Suppressor macrophage treated with lipopolysaccharide for 4 hours (primary cell): ENCODE measurements at places on chromosomes 1 and 21.

DNA sequence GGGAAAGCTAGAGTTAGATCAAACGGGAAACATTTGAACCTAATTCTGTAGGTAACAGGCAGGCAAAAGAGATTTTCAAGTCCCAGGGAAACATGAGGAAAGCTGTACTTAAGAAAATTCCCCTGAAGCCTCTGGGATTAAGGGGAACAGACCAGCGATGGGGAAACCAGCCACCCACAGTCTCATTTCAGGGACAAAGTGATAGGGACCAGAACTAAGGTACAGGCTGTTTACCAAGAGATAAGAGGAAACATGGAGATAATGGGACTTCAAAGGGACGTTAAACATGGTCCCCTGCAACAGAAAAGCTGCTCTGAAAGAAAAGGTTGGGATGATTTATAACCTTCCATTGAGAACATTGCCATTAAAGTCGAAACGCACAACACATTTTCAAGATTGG is 84.4 kb downstream of the NTPCR start:
- DNase-seq = no peak

GRCh38 chr21:31732597-31733550 is 956 bp upstream of the SCAF4 start:
- DNase-seq = peak; percentile 27

- DNase-seq = no peak
Observed at GRCh38 chr1:224273641-224274040, 56.3 kb downstream of the NVL start.

- DNase-seq = no peak
Observed at GRCh38 chr1:230356869-230357794, 69.0 kb downstream of the PGBD5 start.

DNA sequence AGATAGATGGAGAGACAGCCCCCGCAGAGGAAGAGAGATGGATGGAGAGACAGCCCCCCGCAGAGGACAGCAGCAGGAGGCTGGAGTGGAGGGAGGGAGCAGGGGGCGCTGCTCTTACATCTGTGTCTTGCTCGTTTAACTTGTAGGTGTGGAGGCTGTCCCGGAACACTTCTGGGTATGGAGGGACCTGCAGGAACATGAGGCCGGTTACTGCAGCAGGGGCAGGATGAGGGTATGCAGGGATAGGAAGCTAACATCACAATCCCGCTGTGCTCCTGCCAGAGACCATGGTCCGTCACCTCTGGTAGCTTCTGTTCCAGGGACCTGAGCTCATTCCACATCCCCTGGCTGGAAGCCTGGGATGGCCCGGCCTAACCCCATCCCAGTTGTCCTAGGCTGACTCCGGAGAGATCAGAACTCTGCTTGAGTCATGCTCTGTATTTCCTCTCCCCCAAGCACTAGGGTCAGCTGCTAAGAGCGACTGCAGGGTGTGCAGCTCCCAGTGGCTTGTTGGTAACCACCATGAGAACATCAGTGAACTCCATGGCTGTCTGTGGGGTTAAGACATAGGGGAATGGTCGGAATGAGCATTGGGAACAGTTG is 36.7 kb upstream of the GOLT1A start:
- no peak for DNase-seq

- peak; percentile 7 for DNase-seq
Observed at GRCh38 chr1:200115532-200115931, 88.0 kb downstream of the NR5A2 start.

- no peak for DNase-seq
Observed at GRCh38 chr21:38913120-38913892, 107.6 kb downstream of the ETS2 start.

GRCh38 chr1:35936838-35937237 is 5.9 kb downstream of the AGO3 start:
- peak; percentile 77 for DNase-seq

DNA sequence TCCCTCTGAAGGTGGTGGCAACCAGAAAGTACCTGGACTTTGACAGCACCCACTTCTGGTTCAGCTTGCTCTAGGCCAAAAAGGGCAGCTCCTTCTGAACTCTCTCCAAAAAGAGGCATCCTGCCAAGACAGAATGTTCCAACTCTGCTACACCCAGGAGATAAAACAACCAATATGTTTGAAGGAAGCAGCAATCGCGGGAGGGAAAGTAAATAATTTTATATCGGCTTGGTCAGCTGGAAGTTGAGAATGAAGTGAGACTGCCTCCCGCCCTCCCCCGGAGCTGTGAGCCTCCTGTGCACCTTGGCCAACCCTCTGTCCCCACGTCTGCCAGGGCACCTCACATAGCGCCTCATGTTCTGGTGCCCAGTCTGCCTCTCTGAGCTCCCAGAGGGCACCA is 130.3 kb upstream of the ATP1A1 start:
- DNase-seq = no peak

DNA sequence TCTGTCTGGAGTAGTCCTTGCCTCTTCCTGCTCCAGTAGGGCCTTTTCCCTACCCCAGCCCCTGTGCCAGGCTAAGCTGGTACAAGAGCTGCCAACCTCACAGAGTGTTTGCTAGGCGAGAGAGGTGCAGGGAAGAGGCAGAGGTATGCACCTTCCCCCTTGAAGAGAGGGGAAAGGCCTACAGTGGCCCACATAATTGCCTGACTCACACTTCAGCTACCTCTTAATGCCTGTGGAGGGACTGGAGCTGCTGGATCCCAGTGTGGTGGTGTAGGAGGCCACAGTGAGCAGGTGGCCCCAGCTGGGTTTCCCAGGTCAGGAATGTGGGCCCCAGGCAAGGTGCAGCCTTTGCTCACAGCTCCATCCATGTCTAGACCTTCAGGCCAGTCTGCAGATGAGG is 3.3 kb upstream of the CCDC28B start:
- DNase-seq = no peak

DNA sequence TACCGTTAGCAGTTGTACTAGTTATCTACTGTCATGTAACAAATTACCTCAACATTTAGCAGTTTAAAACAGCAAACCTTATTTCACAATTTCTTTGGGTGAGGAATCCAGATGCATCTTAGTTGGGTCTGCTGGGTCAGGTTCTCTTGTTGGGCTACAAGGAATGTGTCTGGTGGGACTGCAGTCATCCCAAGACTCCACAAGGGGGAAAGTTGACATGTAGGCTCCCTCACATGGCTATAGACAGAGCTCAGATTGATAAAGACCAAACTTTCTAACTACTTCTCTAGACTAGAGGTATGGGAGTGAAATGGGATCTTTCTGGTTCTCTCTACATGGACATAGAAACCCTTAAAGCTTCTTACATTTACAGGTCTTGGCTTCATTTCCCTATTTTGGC is 160.9 kb downstream of the UCK2 start:
- no peak for DNase-seq

DNA sequence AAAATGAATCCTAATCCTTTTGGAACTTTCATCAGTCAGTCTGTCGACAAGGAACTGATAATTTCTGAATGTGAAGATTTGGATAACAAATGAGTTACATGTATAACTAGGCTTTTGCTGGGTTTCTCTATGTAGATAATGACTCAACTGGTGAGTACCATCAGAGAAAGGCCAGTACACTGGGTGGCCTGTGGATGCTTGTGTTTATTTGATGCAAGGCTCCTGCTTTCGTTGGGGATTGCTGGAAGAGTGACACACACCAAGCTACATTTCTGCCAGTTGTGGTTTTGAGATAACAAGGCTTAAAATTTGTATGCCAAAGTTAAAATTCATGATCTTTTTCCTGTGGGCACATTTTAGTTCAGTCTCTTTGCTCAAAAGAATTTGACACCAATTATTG is 115.7 kb upstream of the UBE2U start:
- DNase-seq = no peak

- peak; percentile 19 for DNase-seq
Observed at GRCh38 chr1:101193733-101194169, 43.1 kb upstream of the S1PR1 start.

DNA sequence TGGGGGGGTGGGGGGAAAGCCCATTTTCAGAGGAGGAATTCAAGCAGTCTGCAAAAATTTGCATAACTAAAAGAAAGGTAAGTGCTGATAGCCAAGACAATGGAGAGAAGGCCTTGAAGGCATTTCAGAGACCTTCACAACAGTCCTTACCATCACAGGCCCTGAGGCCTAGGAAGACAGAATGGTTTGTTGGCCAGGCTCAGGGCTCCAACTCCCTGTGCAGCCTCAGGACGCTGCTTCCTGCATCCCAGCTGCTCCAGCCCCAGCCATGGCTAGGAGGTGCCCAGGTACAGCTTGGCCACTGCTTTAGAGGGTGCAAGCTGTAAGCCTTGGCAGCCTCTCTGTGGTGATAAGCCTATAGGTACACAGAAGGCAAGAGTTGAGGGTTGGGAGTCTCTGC is 571.6 kb downstream of the MATN1 start:
- no peak for DNase-seq

DNA sequence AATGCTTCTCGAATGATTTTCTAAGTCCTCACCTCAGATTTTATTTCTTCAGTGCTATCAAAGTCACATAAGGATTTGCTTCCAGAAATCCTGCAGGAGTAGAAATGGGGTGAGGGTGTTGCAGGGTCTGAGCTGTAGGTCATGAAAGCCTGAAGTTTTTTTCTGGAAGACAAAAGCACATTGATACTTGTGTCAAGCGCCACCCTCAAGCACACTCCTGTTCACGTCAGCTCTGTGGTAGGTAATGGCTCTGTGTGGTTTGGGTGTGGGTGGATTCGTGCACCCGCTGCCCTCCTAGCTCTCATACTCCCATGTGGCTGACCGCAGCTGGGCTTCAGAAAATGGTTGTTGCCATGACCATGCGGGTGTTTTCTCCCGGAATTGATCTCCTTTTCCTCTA is 39.9 kb downstream of the AKNAD1 start:
- DNase-seq = no peak

DNA sequence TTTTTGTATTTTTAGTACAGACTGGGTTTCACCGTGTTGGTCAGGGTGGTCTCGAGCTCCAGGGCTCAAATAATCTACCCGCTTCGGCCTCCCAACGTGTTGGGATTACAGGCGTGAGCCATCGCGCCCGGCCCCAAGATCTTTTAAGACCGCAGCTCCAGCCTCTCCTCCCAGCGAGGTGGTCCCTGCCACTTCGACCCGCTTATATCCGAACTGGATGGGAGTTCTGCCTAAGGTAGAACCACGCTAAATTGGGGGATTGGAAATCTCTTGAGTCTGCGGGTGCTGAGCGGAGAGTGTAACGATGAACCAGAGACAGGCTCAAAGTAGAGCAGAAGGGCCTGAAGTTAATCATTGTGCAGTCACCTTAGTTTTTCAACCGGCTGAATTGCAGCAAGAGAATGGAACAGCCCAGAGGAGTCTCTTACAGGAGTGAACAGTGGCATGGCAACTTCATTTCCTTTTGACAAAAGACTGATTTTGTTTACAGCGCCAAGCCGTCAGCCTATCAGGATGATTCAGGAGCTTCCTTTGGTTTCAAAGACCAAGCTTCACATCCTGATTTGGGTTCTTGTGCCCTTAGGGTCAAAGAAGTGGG is 726 bp upstream of the CYB5R1 start:
- peak; percentile 59 for DNase-seq

DNA sequence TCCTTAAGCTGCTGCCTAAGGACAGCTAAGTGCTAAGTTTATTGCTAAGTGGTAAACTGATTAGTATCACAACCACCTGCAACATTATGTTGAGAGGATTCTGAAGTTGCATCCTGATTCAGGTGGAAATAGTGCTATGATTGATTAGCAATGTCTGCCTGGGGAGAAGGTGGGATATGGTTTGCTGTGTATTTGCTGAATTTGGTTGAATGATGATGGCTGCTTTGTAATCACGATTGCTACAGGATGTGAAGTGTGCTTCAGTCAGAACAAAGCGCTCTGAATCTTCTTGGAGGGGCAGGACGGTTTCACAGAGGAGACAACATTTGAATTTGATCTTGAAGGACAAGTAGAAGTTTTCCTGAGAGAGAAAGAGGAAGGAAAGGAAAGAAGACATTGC is 226.0 kb downstream of the ST6GALNAC3 start:
- no peak for DNase-seq

- no peak for DNase-seq
Observed at GRCh38 chr21:21387916-21388315, 389.7 kb downstream of the NCAM2 start.
